CD4-positive, alpha-beta T cell treated with Interleukin-1 beta for 1 hour (primary cell): ENCODE measurements at places on chromosomes 7 and 10.

GRCh38 chr10:44958196-44958897 is 1.3 kb upstream of the RASSF4 start:
- DNase-seq: peak; percentile 29

DNA sequence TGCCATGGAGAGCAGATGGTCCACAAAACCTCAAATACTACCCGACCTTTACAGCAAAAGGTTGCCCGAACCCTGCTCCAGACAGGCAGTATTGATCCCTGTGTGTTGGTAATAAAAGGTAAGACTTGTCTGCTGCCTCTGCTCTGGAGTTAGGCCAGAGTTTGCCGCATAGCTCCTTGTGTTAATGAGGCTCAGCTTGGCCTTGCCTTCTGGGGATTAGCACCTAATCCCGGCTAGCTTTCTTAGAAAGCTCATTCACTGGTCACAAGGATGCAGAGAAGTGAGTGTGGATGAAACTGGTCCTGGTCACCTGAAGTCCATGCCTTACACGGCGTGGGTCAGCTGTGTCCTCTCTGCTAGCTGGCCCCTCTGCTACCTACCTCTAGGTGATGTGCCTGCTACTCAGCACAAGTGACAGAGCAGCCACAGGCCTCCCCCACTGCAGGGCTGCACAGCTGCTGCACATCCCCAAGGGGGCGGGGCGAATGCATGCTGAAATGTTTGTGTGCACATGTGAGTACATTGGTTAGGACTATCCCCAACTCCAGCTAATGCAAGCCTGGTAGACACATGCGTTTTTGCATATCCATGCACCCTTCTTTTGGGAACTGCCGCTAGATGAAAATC is 31.7 kb upstream of the SYPL1 start:
- DNase-seq: no peak

DNA sequence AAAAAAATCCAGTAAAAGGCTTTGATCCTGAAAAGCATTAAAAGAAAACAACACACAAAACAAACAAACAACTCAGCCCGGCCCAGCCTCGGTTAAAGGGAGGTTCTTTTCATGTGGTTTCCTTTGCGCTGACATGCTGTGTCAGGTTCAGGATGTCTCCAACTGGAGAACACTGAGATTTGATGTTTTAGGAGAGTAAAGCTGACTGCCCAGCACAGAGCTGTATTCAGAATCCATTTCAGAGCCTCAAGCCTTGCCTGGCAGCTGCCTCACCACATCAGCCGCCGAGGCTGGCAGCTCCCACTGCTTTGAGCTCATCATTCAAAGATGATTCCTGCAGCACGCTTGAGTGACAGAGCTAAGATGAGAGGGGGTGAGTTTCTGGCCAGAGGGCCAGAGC is 205.8 kb upstream of the LYZL1 start:
- no peak for DNase-seq

DNA sequence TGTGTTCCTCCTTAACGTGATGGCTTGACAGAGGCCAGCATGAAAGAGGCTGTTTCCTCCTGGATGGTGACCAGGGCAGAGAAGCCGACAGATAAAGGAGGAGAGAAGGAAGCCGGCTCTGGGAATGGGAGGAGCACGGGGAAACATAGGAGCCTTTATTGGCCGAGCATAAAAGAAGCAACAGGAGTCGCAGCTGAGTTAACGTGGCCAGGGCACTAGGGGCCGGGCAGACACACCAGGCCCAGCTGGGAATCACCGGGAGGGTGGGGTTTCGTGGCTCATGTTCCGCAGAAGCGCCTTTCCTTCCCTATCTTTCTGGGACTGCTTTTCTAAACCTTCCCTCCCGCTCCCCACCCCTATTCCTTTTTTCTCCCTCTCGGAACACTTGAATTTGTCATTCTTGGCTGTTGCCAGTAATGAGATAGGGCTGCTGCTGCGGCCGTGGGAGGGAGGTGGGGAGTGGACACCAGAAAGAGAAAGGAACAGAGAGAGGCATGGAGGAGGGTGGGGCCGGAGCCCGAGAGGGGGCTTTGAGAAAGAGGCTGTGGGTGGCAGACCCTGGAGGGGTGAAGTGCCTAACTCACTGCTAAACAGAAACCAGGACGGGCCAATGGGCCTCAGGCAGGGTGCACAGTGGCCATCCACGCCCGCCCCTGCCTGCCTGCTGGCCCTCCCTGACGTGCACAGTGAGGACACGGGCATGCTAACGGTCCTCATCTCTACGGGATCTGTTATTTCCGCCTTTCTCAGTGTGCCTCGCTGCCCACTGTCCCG is 65.2 kb downstream of the COL13A1 start:
- no peak for DNase-seq

- no peak for DNase-seq
Observed at GRCh38 chr10:71750124-71750841, 23.0 kb downstream of the VSIR start.

DNA sequence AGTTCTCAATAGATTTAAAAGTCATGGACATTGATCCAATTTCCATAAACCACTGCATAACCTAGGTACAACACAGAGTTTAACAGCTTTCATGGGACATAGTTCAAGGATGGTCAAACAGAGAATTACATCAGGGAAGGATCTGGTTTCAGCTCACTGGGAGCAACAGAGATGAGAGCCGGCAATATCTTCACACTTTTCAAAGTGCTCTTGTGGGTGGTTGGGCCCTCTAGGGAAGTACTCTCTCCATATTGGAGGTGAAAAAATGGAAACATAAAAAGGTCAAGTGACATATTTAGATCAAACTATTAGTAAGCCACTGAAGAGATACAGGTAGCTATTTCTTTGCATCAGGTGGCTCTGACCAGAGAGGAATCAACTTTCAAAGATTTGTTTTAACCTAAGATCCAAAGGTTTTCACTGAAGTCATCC is 61.8 kb upstream of the LRRN3 start:
- DNase-seq: no peak

DNA sequence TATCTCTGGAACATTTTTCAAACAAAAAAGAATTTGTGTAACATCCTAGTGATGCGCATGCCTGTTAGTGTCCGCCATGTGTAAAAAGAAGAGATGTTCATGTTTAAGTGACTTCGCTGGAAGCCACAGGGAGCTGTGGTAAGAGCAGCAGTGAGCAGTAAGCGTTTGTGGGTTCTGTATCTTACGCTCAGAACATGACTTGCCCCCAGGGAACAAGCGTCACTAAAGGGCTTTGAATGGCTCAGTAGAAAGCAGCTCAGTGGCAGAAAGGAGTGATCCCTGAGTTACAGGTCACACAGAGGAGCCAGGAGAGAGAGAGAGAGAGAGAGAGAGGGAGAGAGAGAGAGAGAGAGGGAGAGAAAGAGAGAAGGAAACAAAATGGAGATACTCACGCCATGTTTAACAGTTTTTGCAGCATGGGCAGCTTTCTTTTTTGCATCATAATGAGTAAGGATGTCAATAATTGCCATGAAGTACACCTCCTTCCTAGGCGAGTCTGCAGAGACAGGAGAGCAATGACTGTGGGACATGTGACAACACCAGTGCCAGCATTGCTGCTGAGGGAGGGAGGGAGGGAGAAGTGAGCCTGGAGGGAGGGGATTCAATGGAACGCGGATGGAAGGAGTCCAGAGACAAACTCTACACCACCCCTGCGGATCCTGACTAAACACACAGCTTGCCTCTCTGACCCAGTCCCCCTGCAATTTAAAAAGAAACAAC is 174.6 kb downstream of the PIP4K2A start:
- DNase-seq: no peak

- no peak for DNase-seq
Observed at GRCh38 chr7:51025668-51026067, 243.0 kb upstream of the GRB10 start.

DNA sequence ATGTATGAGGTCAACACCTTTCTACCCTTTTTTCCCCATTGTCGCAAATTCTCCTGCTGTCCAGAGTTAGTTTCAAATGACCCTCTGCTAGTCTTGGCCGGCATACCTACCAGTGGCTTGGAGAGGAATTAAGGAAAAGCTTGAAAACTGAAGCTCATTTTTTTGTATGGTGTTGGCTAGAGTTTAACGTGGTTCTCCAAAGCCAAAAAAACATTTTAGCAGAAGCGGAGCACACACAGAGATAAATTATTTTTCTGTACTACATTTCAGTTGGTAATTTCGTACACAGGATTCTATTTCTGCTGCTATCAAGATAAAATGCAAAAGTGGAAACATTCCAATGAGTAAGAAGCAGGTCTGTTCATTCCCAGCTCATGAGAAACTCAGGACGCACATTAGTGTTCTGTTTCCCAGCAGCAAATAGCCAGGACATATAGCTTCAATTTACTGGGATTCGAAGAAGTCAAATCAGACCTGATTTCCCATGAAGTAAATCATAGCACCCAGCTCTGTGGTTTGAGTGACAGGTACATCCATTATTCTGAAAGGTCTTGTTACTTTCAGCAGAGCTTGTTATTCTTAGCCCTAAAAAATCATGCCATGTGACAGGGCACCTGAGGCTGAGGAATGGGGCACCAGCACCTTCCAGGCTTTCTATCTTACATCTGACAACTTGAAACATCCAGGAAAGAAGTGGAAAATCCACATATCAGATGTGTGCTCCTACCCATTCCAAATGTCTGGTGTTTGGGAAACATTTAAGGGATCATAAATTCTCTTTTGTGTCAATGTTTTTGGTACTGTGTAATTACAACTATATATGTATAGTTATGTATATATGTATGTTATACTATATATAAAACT is 215.9 kb upstream of the C7orf33 start:
- no peak for DNase-seq

DNA sequence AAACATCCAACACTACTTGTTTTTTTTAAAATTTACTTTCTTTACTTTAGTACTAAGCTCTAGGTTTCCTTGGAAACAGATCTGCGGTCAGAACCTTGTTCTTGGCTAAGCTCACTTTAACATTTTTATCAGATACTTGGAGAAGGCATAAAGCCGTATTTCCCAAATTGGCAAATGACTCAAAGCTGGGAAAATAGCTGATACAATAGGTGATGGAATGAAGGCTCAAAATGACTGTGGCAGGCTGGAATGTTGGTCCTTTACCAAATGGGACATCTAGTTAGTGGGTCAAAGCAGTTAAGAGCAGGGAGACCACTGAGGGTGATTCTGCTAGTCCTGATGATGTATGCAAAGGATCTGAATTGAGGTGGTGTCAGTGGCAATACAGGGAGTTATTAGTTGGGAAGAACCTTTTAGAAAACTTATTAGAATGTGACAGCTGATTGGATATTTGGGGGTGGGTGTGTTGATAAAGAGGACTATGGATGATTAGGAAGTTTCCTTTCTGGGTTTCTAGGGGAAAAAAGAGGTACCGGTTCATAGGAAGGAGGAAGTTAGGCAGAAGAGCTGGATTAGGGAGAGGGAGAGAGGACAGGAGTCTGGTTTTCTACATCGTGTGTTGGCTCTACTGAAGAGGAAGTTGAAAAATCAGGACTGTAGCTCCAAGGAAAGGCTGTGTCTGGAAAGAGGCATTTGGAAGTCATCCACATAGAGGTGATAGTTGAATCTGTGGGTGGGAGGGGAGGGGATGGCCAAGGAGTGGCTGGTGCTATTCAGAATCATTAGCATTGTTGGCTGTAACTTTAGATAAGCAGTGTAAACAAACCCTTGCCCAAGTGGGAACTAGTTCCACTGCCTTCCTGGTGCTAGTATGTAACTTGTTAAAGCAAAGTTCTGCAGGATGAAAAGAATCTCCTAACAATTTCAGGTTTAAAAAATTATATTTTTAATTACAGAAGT is 13.1 kb downstream of the PLCE1 start:
- DNase-seq: no peak

- no peak for DNase-seq
Observed at GRCh38 chr7:44757311-44757710, 8.7 kb downstream of the ZMIZ2 start.

DNA sequence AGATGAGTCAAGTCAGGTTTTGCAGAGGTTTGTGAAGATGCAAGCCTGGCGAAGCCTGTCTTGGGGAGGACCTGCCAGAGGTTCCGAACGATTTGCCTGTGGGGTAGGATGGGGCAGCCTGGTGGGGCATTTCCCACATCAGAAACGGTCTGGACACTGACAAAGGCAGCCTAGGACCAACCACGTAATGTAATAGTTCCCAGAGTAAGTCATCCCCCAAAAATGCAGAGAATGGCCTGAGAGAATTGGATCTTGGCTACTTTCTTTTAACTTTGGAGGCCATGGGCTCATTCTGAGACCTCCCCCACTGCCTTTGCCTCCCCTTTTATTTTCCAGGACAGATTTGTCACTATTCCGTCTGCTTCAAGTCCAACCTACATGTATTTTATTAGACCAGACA is 168.9 kb upstream of the SH2B2 start:
- DNase-seq: no peak

GRCh38 chr7:4225881-4226523 is 456.1 kb upstream of the FOXK1 start:
- no peak for DNase-seq

DNA sequence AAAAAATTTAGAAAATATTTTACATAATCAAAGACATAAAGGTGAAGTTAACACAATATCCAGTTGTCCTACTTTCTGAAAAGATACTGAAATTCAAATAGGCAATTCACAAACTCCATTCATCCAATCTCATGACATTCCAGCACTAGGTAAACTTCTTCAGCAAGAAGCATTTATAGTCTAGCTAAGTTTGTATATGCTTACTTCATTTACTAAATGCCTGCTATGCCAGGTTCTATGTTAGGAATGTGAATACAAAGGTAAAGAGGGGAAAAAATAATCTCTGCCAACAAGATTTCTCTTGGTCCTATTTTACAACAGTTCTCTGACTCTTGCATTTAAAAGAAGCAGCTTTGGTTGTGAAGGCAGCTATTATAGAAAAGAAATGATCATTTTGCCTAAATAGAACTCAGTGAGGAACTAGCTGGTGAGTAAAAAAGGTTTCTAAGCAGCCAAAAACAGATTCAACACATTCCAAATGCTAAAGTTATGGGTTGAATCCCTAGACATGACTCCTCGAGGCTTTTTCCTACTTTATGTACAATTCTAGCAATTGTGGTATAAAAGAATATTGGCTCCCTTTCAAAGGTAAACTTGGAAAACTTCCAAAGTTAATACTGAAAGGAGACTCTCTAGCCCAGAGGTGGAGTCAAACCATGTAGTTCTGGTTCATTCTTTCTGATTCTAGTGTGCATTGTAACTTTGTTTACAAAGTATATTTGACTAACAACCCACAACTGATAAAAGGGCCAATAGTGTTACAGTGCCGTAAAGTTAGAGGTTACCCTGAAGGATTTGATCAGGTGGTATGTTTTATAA is 30.9 kb upstream of the KLHL7 start:
- no peak for DNase-seq

GRCh38 chr7:2665359-2665791 is 22.6 kb upstream of the AMZ1 start:
- DNase-seq: no peak

DNA sequence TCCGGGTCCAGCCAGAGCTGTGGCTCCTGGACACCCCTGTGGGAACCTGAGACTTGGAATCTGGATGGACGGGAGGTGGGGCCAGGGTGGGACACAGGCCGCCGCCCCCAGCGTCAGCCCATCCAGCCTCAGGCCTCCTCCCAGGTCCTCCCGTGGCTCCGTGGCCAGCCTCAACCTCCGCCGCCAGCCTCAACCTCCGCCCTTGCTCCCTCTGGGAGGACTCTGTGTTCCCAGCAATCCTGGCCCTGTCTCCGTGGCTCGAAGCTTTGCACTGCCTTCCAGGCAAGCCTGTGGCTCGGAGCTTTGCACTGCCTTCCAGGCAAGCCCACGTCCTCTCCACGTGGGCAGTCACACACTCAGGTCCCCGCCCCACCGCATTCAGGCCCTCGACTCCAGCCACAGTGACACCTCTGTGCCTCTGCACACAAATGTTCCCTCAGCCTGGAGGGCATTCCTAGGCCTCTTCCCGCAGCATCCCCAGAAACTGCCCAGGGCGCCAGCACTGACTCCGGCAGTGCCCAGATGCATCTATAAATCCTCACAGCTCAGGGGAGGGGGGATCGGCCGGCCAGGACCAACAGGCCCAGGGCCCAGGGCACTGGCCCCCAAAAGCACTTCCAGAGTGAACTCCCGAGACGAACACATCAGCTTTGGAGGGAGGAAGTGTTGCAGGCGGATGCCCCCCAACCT is 44.7 kb upstream of the PDGFA start:
- no peak for DNase-seq
